Activated CD8-positive, alpha-beta memory T cell treated with anti-CD3 and anti-CD28 coated beads for 1 hour (primary cell): ENCODE measurements at places on chromosomes 7 and 10.

DNA sequence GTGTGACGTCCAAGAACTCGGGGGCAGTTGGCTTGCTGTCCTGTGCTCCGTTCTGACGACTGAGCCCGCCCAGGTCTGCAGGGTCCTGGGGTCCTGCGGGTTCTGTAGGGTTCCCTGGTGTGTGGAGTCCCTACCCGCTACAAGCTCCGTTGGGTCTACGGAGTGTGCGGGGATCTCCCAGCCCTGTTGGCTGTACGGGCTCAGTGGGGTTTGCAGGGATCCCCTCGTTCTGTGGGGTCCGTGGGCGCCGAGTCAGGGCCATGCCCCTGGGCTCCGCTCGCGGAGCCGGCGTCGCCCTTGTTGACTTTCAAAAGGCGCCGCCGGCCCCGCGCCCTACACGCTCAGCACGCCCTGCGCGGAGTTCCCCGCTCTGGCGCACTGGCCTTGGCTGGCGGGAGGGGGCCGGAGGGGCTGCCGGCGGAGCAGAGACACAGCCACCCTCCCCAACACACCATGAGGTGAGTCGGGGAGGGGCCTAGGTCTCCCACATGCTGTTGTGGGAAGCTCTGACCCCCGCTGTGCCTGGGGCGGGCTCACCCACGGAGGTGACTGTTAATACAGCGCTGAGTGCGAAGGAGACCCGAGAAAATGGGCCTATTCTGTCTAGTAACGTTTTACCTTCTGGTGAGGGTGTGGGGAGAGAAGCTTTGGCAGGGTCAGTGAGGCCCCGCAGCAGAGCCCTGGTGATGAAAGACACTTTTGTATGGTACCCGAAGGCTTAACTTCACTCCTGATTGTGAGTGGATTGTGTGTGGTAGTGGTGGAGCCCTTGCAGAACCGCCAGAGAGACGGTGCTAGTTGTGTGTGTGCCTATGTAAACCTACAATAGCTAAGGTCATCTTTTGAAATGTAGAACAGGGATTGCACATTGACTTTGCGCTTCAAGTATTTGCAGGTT is 8.1 kb downstream of the TASOR2 start:
- peak; percentile 32 for DNase-seq

DNA sequence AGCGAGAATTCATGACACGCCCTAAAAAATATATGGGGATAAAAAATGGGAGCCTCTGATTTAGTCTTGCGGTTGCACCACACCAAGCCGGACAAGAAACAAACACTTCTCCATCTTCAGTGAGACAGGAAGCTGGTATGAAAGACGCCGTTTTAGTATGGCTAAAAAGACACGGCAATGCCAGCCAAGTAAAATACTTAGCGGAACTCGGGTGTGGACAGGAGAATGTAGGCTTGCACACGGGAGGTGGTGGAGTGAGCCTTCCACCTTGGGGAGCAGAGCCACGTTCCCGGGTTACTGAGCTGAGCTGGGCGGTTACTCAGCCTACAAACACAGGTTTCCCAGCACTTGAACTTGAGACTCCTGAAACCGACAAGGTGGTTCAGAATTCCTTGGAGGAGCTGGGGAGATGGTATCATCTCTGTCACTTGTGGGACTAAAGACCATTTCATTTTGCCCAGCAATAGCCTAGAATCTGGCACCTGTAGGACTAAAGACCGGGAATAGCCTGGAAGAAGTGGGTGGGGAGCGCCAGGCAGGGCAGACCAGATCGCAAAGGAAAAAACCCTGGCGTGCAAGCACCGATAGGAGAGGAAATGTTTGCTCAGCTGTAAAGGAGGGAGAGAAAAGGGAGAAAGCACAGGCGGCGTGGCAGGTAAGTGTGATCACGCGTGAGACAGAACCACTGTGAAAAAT is 34.8 kb upstream of the SEPHS1 start:
- no peak for DNase-seq

DNA sequence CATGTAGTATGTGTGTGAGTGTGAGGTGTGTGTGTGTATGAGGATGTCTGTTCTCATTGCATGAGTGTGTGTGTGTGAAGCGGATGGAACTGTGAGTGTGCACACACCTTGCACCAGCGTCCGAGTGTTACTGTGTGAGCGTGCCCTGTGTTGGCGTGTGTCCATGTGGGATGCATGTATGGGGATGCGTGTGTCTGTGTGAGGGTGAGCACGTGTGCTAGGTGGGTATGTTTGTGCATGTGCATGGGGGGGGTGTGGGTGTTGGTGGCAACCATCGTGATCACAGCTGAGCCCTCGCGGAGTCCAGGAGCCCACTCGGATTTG is 6.4 kb downstream of the KNDC1 start:
- no peak for DNase-seq

DNA sequence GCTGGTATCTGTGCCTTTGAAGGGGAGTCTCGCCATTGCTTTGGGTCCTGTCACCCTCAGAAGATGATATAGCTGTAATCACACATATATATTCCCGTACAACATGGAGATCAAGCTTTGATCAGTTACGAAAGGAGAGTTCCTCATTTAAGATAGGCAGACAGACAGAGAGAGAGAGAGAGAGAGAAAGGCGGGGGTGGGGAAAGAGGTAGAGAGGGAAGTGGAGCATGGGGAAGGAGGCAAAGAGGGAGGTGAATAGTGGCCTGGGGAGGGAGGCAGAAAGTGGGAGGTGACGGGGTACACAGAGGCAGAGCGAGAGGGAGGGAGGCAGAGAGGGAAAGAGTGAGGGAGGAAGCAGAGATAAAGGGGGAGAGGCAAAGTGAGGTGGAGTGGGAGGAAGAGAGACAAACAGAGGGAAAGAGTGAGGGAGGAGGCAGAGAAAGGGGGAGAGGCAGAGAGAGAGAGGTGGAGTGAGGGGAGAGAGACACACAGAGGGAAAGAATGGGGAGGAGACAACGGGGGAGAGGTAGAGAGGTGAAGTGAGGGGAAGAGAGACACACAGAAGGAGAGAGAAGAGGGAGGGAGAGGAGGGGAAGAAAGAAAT is 44.6 kb upstream of the C1QL3 start:
- no peak for DNase-seq

DNA sequence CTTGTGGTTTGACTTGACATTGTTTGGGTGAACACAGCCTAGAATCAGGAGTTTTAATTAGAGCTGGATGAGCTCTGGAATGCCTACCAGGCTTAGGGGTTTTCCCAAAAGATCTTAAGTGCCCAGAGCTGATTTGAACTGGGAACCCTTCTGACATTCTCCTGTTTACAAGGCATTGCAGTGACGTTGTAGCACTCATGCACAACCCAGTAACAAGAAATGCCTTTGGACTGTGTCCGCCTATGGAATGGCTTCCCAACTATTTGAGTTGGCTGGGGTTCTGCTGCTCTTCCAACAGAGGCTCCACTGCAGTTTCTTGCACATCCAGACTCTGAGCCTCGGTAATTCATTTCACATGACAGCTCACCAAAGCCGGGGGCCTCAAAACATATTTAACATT is 76.7 kb upstream of the MKX start:
- DNase-seq = no peak

DNA sequence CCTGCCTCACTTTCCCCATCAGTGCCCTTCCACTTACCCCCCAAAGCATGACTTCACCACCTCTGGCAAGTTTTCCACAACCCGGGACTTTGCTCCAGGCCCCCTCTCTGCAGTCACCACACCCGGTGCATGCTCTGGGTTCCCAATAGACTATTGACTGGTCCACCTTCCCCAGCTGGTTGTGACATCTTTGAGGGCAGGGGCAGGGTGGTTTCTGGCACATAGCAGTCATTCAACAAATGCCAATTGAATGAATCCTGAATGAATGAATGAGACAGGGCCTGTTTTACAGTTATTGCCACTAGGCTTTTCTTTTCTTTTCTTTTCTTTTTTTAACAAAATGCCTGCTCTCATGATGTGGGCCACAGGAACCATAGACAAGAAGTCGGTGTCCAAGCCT is 28.8 kb upstream of the DOCK1 start:
- DNase-seq = no peak

DNA sequence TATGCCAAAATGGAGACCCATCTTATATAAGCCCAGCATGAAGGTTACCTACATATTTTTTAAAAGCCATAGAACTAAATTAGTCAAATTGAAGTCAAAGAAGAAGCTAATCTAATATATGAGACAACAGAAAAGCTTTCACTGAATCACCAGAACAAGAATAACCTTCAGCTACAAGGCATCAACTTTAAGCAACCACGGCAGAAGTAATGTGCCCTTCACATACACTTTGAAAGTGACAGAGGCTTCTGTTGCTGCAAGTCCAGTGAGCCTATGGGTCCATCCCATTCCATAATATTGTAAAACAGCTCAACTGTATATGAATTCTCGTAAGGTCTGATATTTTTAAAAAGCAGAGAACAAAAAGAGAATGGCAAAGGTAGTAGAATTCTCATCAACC is 36.5 kb downstream of the CTNNA3 start:
- no peak for DNase-seq

GRCh38 chr7:4800487-4800886 is 25.1 kb downstream of the AP5Z1 start:
- DNase-seq = no peak

DNA sequence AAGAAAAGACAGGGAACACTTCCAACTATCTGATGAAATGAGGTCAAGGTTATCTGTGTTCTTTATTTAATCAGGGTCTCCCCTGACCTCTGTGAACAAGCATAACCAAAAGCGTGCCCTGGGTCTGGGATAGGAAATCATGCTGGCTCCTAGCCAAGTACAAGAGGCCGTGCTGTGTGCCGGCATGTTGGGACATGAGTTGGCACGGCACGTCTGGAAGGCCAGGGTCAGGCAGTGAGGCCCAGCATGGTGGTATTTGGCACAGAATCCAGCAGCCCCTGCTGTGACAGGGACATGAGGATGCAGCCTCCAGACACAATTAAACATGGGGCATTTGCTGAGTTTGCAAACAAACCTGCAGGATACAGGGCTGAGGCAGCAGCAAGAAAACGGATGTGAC is 320.4 kb downstream of the PLXNA4 start:
- DNase-seq = no peak

- DNase-seq = no peak
These were observed 43.5 kb downstream of the STRA8 start for GRCh38 chr7:135277161-135277560.

DNA sequence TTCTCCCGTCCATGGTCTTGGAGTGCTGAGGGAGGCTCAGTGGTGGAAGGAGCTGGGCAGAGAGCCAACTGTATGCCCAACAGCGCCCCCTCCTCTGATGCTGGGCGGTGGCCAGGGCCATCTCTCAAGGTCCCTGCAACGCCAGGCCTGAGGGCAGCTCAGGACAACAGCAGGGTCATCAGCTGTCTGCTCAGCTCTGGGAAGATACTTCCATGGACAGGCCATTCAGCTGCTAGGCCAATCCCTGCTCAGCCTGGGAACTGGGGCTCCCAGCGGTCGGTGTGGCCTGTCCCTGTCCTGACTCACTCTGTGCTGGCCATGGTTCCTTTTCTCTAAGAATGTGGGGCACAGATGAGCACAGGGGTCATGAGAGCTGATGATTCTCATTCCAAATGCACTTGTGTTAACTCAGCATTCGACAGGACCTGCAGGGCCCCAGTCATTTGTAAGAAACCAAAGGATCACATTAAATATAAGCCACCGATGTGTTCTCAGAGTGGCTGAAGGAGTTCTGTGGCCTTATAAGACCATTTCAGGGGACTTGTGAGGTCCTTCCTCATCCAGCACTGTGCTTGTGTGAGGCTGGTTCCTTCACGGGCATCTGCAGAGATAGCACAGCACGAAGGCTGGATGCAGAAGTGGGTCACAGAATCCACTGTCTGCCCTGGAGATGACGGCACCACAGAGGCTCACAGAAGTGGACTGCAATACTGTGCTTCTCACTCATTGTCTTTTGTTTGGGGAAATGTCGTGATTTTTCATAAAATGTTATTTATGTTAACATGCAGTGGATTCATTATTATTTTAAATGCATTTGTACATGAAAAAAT is 73.0 kb downstream of the ADCY1 start:
- DNase-seq = no peak

DNA sequence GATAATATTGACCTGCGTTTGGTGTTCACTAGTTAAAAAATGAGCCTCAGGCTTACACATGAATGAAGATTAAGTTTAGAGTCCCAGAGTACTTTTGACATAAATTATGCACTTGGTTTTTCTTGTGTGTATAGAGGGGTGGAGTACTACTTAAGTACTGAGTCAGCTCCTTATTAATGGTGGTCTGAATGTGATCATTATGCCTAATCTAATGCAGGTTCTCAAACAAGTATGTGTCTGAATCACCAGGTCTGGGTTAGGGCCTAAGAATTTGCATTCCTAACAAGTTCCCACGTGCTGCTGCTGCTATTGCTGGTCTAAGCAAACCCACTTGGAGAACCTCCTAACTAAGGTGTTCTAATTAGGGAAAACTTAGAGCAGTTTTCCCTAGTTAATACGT is 30.7 kb upstream of the STOX1 start:
- no peak for DNase-seq

DNA sequence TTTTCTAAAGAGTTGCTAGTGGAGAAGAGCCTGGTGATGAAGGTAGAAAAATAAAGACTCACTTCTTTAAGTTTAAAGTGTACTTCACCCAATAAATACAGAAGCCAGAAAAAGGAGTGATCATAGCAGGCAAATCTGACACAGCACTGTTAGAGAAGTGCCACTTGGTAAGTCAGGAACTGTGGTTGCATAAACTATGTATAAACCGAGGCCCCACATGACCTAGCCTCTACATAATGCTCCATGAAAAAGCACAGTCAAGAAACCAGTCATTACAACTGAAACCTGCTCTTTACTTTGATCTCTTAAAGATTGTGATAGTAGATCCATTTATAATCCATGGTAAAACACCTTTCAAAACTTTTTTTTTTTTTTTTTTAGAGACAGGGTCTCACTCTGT is 172.1 kb upstream of the PHYHIPL start:
- no peak for DNase-seq

- no peak for DNase-seq
These were observed 68.6 kb downstream of the JAZF1 start for GRCh38 chr7:28112012-28112411.

- DNase-seq = no peak
These were observed 309.7 kb downstream of the CSTF2T start for GRCh38 chr10:51389415-51390321.

GRCh38 chr7:70638158-70639107 is 493.5 kb upstream of the GALNT17 start:
- DNase-seq = no peak

- DNase-seq = no peak
These were observed 169.5 kb downstream of the FANK1 start for GRCh38 chr10:126065751-126066377.
